ENCODE measurements at places on chromosomes 4 and X. TPM values are rescaled to one million over a fixed set of nuclear protein-coding genes. Genes with fewer than 3 reads are reported as not detected.

GRCh38 chrX:121258545-121258944 is 211.1 kb downstream of the GLUD2 start:
- H3K36me3 ChIP-seq, result no peaks in the 10 kb centered on the region
- no peak overlapping the region for H3K4me3 ChIP-seq
- no peaks in the 10 kb centered on the region for H3K4me1 ChIP-seq
- H3K27ac ChIP-seq, result no peak overlapping the region

GRCh38 chr4:163127621-163128020 is 39.1 kb downstream of the NAF1 start:
- H3K27me3 ChIP-seq, result no peaks in the 10 kb centered on the region
- no peaks in the 10 kb centered on the region for H3K4me1 ChIP-seq
- DNase-seq, result no peak
- H3K4me3 ChIP-seq, result no peak overlapping the region
- H3K27ac ChIP-seq, result no peak overlapping the region
- peaks cover 5% of the 10 kb centered on the region for H3K36me3 ChIP-seq

GRCh38 chr4:40299811-40300292 is 35.3 kb upstream of the CHRNA9 start:
- DNase-seq, result no peak
- no peaks in the 10 kb centered on the region for H3K36me3 ChIP-seq
- H3K4me3 ChIP-seq, result no peak overlapping the region
- H3K4me1 ChIP-seq, result no peaks in the 10 kb centered on the region
- H3K27me3 ChIP-seq, result no peaks in the 10 kb centered on the region

- no peak for DNase-seq
- H3K36me3 ChIP-seq, result peaks cover 23% of the 10 kb centered on the region
- no peak overlapping the region for H3K27ac ChIP-seq
- peaks cover 4% of the 10 kb centered on the region for H3K27me3 ChIP-seq
- no peaks in the 10 kb centered on the region for H3K4me1 ChIP-seq
Observed at GRCh38 chrX:47174376-47174775, 19.3 kb upstream of the UBA1 start.

ACE2 gene
- total RNA-seq, result 5.5 TPM

DNA sequence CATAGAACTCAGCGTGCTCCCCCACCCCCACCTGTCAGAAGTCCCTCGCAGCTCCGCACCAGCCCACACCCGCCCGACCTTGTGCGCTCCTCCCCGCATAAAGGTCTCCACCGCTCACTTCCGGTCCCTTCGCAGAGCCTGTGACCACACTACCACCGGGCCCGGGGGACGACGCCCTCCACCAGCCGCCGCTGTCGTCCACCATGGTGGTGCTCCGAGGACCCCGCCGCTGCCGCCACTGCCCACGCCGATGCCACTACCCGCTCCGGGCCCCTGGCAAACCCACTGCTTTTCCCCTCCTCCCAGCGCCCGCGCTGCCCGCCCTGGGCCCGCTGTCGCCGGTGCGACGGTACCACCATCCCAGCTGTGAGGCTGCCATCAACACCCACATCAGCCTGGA is 79.8 kb upstream of the LANCL3 start:
- no peak overlapping the region for H3K27ac ChIP-seq
- no peaks in the 10 kb centered on the region for H3K36me3 ChIP-seq
- no peaks in the 10 kb centered on the region for H3K4me1 ChIP-seq
- DNase-seq, result no peak
- H3K4me3 ChIP-seq, result no peak overlapping the region

FGFRL1 gene
- total RNA-seq, result 25.5 TPM

DNA sequence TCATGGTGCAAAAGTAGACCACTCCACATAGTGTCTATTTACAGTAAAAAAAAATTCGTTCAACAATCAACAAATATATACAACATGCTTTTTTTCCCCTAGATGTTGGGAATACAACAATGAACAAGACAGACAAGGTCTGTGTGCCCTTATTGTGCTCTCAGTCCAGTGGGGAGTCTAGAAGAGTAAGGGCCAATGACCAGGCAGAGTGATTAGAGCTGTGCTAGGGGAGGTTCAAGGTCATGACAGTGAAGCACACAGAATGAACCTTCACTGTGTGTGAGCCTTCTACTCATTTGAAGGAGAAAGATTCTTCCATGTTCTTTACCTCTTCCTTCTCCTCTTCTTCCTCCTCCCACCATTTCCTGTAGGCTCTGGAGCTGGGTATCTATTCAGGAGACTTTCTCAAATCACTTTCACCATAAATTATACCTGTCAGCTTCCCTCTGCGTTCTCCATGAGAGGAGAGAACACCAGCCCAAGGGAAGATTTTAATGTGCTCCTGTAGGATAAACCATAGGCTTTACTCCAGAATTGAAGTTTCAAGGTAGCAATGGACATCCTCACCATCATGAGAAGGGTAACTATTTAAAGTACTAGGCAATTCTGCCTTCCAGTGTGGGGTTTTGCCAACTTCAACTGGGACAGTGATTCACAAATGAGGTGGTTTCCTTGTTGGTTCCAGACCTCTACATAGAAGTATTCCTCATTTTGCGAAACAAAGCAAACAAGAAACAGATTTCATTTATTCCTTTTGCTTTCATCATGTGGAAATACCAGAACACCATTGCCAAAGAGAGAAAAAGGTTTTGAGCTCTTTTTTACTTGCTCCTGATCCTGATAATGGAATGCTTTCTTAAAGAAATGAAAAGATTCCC is 246.9 kb upstream of the GPC4 start:
- H3K27me3 ChIP-seq, result no peaks in the 10 kb centered on the region
- no peak overlapping the region for H3K27ac ChIP-seq
- H3K4me3 ChIP-seq, result no peak overlapping the region
- H3K4me1 ChIP-seq, result peaks cover 2% of the 10 kb centered on the region
- H3K36me3 ChIP-seq, result no peaks in the 10 kb centered on the region

- DNase-seq, result no peak
- H3K4me3 ChIP-seq, result no peak overlapping the region
- H3K27me3 ChIP-seq, result no peaks in the 10 kb centered on the region
- H3K36me3 ChIP-seq, result no peaks in the 10 kb centered on the region
Observed at GRCh38 chr4:24417206-24417605, 167.1 kb downstream of the DHX15 start.

DNA sequence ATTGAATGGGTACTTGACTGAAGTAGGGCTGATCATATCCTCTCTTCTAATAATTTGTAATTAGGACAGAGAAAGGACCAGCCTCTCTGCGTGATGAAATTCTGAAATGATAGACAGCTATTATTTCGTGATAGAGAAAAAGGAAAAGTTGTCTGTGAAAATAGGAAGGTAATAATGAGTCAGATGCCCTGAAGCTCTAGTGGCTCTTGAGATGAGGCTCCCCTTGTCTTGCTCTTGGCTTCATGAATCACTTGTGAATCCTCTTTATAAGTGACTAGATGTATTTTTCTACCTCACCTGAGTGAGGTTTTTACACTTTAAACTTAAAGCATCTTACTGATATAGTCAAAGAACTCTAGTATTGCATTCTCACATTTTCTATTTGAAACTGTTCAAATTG is 888.9 kb downstream of the PCDH18 start:
- H3K36me3 ChIP-seq, result no peaks in the 10 kb centered on the region
- H3K4me1 ChIP-seq, result no peaks in the 10 kb centered on the region
- H3K27ac ChIP-seq, result no peak overlapping the region
- no peak overlapping the region for H3K4me3 ChIP-seq

DNA sequence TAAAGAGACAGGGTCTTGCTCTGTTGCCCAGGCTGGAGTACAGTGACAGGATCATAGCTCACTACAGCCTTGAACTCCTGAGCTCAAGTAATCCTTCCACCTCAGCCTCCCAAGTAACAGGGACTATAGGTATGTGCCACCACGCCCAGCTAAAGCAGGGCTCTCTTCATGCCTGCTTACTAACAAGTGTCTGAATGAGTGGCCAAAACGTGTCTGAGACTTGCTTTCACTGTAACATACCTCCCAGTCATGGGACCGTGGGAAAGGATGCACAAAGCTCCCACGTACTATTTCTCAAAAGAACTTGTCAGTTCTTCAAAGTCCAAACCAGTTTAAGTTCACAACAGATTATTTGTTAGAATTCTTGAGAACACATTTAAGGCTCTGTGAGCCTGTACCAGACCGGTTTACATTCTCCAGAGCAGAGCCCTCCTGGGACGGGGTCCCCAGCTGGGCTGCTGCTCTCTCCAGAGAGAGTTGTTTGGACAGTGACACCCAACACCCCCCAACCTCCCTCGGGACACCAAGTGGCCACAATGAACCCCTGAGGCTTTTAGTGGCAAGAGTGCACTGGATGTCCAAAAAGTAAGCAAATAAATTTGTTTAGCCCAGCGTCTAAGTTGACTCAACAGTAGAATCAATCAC is 24.1 kb downstream of the SH3KBP1 start:
- H3K36me3 ChIP-seq, result no peaks in the 10 kb centered on the region
- no peaks in the 10 kb centered on the region for H3K27me3 ChIP-seq
- H3K4me1 ChIP-seq, result no peaks in the 10 kb centered on the region
- H3K27ac ChIP-seq, result no peak overlapping the region
- no peak for DNase-seq

GRCh38 chrX:40439625-40440532 is 140.9 kb upstream of the ATP6AP2 start:
- H3K27ac ChIP-seq, result no peak overlapping the region
- H3K4me3 ChIP-seq, result no peak overlapping the region
- H3K27me3 ChIP-seq, result no peaks in the 10 kb centered on the region
- H3K4me1 ChIP-seq, result no peaks in the 10 kb centered on the region

DNA sequence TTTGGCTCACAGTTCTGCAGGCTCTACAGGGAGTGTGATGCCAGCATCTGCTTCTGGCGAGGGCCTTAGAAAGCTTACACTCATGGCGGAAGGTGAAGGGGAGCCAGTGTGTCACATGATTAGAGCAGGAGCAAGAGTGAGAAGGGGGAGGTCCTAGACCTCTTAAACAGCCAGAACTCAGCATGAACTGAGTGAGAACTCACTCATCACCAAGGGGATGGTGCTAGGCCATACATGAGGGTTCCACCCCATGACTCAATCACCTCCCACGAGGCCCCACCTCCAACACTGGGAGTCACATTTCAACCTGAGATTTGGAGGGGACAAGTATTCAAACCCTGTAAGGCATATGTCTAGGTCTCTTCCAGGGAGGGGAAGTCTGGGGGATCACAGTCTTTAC is 33.4 kb downstream of the SPRY1 start:
- no peaks in the 10 kb centered on the region for H3K36me3 ChIP-seq
- no peaks in the 10 kb centered on the region for H3K27me3 ChIP-seq
- DNase-seq, result no peak
- H3K27ac ChIP-seq, result no peak overlapping the region
- no peak overlapping the region for H3K4me3 ChIP-seq
- H3K4me1 ChIP-seq, result no peaks in the 10 kb centered on the region

- H3K36me3 ChIP-seq, result no peaks in the 10 kb centered on the region
- no peak for DNase-seq
- no peak overlapping the region for H3K27ac ChIP-seq
- H3K27me3 ChIP-seq, result no peaks in the 10 kb centered on the region
Observed at GRCh38 chr4:76532805-76533204, 97.8 kb downstream of the SHROOM3 start.

DNA sequence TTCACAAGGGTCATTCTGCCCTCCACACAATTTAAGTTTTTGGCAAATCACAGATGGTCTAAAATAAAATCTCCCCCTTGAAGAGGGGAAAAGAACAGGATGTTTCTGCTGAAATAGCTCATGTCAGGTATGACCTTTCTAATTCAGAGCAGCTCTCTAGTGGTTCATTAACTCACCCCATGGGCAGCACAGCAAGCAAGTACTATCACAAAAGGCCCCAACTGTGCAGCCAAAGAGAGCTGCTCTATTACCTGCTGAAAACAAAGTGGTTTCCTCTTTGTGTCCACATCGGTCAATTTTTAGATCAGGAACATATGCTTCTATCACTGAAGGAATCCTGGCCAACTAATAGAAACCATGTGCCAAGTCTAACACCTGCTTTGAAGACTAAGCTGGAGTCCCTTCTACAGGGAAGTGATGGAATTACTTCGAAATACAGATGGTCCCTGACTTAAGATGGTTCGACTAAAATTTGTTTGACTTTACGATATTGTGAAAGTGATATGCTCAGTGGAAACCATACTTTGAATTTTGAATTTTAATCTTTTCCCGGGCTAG is 164.3 kb downstream of the ENOX2 start:
- no peak overlapping the region for H3K4me3 ChIP-seq
- no peak overlapping the region for H3K27ac ChIP-seq
- H3K36me3 ChIP-seq, result no peaks in the 10 kb centered on the region
- no peaks in the 10 kb centered on the region for H3K4me1 ChIP-seq
- DNase-seq, result no peak
- no peaks in the 10 kb centered on the region for H3K27me3 ChIP-seq

- no peak overlapping the region for H3K27ac ChIP-seq
- DNase-seq, result no peak
- H3K4me1 ChIP-seq, result no peaks in the 10 kb centered on the region
Observed at GRCh38 chrX:147893741-147894140, 18.0 kb upstream of the FMR1 start.

TEX13D gene
- not detected for total RNA-seq

TKTL2 gene
- not detected for total RNA-seq

DNA sequence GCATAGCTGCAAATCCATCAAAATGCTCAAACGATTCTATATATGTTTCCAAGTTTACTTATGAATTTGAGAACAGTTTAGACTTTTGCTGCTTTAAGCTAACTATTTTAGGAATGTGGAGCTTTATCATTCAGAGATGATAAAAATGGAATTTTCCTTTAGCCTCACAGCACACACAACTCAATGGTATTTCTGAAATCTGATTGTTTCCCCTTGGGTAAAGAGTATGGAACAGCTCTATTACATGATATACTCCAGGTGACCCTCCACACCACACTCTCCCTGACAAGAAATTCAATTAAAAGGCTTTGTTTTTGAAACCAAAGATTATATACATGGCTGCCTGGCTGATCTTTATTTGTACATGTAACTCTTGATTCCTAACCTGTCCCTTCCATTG is 120.0 kb downstream of the LUZP4 start:
- DNase-seq, result no peak
- H3K27ac ChIP-seq, result no peak overlapping the region
- H3K27me3 ChIP-seq, result peaks cover 4% of the 10 kb centered on the region
- no peak overlapping the region for H3K4me3 ChIP-seq
- no peaks in the 10 kb centered on the region for H3K4me1 ChIP-seq
- H3K36me3 ChIP-seq, result no peaks in the 10 kb centered on the region

SCD5 gene
- total RNA-seq, result 41.2 TPM

- peaks cover 10% of the 10 kb centered on the region for H3K36me3 ChIP-seq
- no peak for DNase-seq
- H3K4me1 ChIP-seq, result no peaks in the 10 kb centered on the region
- H3K27me3 ChIP-seq, result no peaks in the 10 kb centered on the region
Observed at GRCh38 chr4:42078184-42078801, 74.2 kb downstream of the BEND4 start.

- no peak for DNase-seq
- H3K27ac ChIP-seq, result no peak overlapping the region
- no peaks in the 10 kb centered on the region for H3K4me1 ChIP-seq
- H3K36me3 ChIP-seq, result no peaks in the 10 kb centered on the region
- H3K27me3 ChIP-seq, result no peaks in the 10 kb centered on the region
Observed at GRCh38 chrX:29555465-29556091, 659.8 kb upstream of the MAGEB2 start.

- H3K4me3 ChIP-seq, result no peak overlapping the region
- H3K27me3 ChIP-seq, result peaks cover 3% of the 10 kb centered on the region
- no peaks in the 10 kb centered on the region for H3K4me1 ChIP-seq
Observed at GRCh38 chrX:41692162-41692749, 3.5 kb downstream of the GPR34 start.

CT47B1 gene
- total RNA-seq, result not detected

QRFPR gene
- total RNA-seq, result 7.8 TPM

- H3K4me1 ChIP-seq, result no peaks in the 10 kb centered on the region
- no peak overlapping the region for H3K27ac ChIP-seq
- peaks cover 31% of the 10 kb centered on the region for H3K36me3 ChIP-seq
Observed at GRCh38 chr4:3115637-3116270, 41.3 kb downstream of the HTT start.
